Fibroblast of skin of right quadriceps (primary cell): ENCODE measurements at places on chromosomes 11 and 22.

- DNase-seq = peak; percentile 31
Measured at GRCh38 chr11:44728491-44728910, 1.7 kb downstream of the TSPAN18 start.

DNA sequence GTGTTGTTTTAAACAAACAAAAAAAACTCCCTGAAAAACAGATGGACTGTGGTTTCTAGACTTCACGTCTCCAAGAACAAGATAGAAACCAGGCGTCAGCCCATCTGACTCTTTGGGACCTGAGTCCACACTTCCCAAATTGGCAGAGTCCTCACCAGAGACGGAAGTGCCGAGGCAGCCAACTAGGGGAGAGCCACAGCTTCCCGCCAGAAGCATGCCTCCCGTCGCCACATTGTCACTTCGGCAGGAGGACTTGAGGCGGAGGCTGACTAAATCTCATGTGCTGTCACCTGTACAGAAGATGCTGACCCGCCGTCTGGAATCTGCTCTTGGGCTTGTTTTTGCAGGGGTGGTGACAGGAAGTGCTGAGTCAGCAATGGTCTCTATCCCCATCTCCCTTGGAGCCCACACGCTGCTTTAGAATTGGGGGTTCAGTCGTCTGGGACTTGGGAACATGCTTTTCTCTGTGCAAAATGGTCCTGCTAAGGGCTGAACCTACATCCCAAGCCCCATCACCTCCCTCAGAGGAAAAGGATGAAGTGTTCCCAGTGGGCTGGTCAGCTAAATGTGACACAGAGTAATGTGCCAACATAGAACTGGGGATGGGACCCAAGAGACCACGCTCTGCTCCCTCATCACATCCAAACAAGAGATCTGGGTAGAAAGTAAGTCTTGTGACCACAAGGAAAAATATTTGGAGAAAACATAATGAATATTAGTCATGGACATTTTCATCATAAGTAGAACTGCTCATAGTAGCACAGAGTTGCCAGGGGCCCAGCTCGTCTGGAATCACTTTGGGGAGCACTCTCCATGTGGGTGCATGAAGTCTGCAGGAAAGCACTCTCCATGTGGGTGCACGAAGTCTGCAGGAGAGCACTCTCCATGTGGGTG is 152.9 kb downstream of the SNX19 start:
- DNase-seq = peak; percentile 58

GRCh38 chr22:48753752-48754517 is 1073.7 kb downstream of the BRD1 start:
- no peak for DNase-seq

- DNase-seq = no peak
Measured at GRCh38 chr22:22519591-22519990, 479 bp downstream of the ZNF280A start.

DNA sequence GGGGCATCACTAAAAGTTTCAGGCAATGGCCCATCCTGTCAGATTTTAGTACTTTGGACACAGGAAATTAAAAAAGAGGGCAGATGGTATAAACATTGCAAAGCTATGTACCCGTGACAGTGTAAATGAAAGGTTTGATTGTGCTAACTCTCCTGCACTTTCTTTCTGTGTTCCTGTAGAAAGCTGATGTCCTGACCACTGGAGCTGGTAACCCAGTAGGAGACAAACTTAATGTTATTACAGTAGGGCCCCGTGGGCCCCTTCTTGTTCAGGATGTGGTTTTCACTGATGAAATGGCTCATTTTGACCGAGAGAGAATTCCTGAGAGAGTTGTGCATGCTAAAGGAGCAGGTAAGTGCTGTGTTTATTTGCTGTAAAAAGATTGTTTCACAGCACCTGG is 10.3 kb downstream of the CAT start:
- DNase-seq = no peak

DNA sequence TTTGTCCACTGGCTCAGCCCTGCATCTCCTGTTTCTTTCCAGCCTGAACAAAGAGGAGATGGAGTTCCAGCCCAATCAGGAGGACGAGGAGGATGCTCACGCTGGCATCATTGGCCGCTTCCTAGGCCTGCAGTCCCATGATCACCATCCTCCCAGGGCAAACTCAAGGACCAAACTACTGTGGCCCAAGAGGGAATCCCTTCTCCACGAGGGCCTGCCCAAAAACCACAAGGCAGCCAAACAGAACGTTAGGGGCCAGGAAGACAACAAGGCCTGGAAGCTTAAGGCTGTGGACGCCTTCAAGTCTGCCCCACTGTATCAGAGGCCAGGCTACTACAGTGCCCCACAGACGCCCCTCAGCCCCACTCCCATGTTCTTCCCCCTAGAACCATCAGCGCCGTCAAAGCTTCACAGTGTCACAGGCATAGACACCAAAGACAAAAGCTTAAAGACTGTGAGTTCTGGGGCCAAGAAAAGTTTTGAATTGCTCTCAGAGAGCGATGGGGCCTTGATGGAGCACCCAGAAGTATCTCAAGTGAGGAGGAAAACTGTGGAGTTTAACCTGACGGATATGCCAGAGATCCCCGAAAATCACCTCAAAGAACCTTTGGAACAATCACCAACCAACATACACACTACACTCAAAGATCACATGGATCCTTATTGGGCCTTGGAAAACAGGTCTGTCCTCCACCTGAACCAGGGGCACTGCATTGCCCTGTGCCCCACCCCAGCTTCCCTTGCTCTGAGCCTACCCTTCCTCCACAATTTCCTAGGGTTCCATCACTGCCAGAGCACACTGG is 5.0 kb downstream of the FTH1 start:
- no peak for DNase-seq
